ENCODE measurements at places on chromosomes 2 and 18. TPM values are rescaled to one million over a fixed set of nuclear protein-coding genes. Genes with fewer than 3 reads are reported as not detected.

DPP4 gene
- 130 TPM for total RNA-seq

KCNIP3 gene
- 2.6 TPM for total RNA-seq

CRYGC gene
- total RNA-seq: not detected

RPL31 gene
- total RNA-seq: 672 TPM

ANKRD30BL gene
- not detected for total RNA-seq

CCDC178 gene
- total RNA-seq: 0.43 TPM

SIGLEC15 gene
- total RNA-seq: 0.43 TPM

GLI2 gene
- total RNA-seq: 22.5 TPM

CRYGD gene
- total RNA-seq: not detected

BMP10 gene
- total RNA-seq: not detected

ACMSD gene
- not detected for total RNA-seq

Measured in fibroblast of villous mesenchyme (primary cell).